GM06990 (cell line): ENCODE measurements at places on chromosomes 5 and 9.

DNA sequence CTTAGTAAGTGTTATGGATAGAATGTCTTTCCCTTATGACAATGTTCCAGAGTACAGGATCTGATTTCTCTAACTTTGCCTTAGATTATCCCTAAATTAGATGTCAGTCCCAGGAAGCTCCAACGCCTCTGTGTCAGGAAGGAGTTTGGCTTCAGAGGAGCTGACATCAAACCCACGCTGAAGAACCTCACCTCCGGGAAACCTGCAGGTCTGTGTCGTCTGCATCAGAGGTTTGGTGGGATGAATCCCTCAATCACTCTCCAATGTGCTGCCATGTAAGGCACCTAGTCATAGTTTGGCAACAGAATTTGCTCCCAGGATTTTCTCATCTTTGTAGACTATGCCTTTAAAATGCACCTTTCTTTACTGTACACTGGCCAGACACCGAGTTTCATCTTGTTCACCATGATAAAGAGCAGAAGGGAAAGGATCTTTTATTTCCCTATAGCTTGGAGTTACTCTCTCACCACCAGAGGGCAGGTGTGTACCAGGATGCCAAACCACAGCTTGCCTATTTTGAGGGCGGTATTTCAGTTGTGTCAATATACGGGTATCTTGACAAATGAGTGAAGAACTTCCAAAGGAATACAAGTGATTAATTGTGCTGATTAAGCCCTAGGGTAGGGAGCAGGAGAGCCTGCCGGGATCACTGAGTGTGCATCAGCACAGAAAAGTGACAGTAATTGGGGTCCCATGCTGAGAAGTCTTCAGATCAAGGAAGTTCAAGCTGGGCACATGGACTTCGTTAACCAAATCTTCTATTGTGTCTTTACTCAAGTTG is 23.4 kb downstream of the MINAR2 start:
- no peak for DNase-seq

- no peak for DNase-seq
These were observed 32.2 kb downstream of the DAB2IP start for GRCh38 chr9:121683652-121684051.

DNA sequence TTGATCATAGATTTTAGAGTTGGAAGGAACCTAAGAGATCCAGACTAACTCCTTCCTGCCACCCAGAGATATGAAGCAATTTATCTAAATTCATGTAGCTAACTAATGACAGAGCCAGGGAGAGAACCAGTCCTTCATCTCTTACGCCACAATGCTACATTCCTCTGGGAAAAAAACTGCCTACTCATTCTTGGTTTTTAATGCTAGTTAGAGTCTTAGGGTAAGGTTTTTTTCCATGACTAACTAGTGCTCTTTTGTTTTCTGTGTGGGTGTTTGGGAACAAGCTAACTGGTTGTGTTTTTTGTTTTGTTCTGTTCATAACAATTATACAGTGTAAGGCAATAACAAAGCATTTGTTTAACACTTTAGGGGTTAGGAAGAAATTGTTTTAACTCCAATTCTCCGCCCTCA is 52.4 kb downstream of the SLC44A1 start:
- DNase-seq, result no peak

- no peak for DNase-seq
These were observed 6.3 kb upstream of the TNFSF15 start for GRCh38 chr9:114811966-114812636.

DNA sequence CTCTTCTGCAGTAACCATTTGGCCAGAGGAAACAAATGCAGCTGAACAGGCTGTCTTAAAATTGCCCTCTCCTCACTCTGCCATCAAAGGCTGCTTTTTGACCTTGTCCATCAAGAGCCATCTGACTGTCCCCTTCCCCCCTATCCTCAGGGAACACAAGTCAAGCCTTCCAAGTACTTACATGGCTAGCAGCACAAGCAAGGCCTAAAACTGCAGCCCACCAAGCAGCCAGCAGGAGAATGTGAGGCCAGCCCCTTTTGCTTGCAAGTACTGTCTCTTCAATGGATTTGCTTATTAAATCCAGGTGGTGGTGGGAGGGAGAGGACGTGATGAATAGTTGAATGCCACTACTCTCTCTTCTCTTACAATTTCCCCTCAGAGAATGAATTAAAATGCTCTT is 83.5 kb downstream of the HTR1A start:
- no peak for DNase-seq

DNA sequence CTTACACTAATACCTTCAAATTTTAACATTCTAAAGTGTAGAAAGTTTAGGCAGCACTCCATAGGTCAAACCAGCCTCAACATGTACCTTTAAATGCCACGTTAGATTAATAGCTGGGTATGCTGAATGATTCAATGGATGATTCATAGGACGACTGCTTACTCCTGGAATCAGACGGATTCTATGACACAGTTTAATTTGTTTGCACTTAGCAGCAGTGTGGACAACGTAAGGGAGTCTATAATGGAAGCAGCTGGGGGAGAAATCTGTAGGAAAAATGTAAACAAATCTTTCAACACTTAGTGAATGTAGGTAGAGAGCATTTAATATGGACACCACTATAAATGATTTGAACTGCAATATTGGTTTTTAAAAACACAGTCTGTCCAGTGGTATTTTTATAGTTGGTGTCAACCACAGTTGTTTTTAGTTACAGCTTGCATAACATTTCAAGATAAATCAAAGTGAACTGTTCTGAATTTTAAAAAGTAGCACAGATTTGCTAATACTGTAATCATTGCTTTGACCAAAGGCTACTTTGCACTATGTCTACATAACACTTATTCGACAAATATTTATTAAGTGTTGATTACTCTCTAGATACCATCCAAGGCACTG is 701.5 kb upstream of the MEF2C start:
- DNase-seq, result no peak

DNA sequence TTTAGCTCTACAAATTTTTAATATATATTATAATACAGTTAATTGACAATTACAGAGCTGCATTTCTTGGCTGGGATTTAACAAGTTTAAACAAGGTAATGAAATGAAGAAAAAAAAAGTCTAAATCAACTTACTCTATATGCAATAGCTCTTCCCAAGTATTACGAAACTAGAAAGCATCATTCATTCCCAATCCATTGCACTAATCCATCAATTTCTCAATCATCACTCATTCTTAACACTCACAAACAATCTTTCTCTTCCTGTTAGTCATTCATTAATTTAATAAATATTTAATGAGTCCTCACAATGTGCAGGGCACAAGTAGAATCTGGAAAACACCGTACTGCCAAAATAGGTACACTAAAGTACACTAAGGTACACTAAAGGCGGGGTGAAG is 42.9 kb upstream of the APBA1 start:
- no peak for DNase-seq

DNA sequence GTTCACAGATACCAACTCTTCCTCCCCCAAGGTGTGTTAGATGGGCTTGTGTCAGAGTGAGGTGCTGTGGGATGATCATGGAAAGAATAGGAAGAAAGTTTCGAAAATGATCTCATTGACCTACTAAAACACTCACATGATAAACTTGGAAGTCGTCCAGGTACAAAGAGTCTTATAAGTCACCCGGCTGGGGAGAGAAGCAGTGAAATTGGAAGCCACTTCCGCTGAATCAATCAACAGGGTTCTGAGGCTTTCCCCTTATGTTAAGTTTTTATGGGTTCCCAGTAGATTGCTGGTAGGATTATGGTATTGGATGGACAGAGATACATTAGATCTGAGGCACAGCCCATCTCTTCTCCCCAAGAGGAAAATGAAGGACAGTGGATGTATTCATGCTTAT is 218.8 kb upstream of the MSX2 start:
- DNase-seq, result no peak

DNA sequence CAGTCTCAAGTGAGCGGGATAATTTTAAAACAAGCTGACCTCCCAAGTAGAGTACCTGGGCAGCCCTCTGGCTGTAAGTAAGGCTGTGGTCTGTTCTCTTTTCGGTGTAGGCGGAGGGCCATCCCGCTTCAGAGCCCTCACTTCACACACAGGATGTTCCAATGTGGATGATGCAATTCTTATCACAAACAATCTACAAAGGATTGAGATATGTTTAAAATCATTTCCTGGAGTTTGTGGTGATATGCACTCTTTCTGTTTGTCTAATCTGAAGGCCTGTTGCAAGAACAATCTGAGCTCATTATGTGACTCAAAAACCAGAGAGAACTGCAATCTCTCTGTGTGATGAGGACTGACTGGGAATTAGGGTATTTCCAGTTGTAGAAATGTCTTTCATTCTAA is 42.5 kb downstream of the ITGA2 start:
- no peak for DNase-seq

GRCh38 chr5:108867656-108868055 is 120.0 kb downstream of the FER start:
- no peak for DNase-seq

DNA sequence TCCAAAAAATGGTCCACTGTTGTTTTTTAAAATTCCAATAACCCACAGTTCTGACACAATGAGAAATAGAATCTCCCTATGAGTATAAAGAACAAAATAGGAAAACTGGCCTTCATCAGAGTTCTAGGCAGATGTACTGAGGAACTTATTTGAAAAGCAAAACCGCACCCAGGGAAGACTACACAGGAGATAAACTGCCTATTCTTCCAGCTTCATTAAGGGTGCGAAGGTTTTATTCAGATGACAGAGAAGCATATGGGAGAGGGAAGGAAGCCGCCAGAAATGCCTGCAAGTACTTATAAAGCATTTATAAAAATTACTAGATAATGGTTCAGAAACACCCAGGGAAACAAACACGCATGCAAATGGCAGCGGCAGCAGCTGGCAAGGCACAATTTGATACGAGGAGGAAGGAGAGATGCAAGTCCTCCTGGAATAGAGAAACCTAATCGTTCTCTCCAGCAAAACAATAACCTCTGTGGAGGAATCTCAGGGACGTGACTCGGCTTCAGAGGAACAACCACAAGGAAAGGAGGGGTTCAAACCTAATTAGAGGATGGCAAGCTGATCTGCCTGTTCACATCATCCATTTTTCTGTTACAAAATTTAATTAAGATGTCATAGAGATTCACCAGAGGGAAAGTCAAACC is 9.0 kb downstream of the TTLL11 start:
- DNase-seq, result no peak

DNA sequence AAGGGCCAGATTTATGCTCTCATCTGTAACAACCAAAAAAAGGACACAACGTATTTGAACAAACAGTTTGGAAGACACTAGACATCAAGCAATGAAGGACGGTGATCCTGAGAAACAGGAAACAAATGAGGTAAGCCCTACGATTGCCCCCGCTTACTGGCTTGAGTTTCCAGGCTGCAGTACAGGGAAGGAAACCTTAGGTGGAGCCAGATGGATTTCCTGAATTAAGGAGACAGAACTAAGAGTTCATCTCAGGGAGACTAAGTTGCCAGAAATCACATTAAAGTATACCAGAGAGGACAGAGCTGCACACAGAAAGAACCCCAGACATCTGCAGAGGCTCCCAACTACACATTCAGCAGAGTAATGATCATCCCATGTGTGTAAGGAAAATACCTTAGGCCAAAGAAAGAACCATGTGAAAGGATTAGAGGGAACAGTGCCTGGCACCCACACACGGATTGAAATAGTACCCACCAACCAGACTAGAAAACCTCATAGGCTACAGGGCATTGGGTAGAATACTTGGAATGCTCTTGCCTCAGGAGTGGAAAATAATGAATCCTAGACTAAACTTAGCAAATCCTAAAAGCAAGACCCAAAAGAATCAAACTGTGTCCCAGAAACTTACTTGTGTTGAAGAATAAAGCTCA is 99.3 kb upstream of the NIPBL start:
- no peak for DNase-seq

- no peak for DNase-seq
These were observed 237.5 kb downstream of the CHSY3 start for GRCh38 chr5:130141659-130142320.

- DNase-seq, result no peak
These were observed 22.1 kb downstream of the SARDH start for GRCh38 chr9:133715866-133716563.

GRCh38 chr5:162372256-162372655 is 304.7 kb downstream of the GABRG2 start:
- DNase-seq, result no peak

DNA sequence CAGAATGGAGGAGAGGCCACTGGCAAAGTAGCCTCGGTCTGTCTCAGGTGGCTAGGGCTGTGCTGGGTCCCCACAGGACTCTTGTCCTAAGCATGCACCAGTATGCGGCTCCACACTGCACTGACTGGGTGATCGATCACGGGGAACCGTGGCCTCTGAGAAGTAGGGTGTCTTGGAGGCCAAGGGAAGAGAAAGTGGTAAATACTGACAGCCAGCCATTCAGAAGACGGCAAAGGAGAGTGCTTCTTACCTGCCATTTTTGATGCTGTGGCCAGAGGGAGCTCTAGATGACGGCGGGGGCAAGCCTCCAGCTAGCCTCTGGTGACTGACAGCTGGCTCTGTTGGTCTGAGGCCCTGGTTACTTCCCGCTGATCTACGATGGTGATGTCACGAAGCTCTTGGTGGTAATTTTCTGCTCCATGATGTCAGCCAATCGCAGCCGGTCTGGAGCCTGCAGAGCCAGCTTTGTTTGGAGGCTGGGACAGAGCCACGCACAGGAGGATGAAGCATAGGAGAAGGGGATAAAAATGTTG is 40.4 kb upstream of the GADD45G start:
- DNase-seq, result peak; percentile 60

DNA sequence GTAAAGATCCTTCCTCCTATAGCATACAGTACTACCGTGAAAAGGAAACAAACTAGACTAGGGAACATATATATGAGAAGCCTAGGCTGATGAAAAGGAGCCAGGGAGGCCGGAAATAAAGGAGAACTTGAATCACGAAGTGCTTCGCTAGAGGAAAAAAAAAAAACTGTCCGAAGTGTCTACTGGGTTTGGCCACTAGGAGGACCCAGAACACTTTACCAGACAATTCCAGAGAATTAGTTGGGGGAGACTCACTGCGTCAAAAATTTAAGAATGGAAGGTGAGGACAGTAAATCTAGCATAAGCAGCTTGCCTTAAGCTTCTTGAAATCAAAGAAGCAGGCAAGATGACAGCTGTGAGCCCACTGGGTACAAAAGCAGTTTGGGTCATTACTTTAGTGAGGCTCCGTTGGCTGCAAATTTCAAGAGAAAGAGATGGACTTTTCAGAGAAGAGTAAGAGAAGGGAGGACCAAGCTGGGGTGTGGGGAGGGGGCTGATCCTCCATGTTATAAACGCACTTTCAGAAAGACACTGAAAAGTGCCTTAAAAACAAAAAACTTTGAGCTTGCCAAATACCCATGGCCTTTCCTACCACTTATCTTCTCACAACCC is 47.4 kb downstream of the P4HA2 start:
- DNase-seq, result no peak

- DNase-seq, result no peak
These were observed 8.6 kb downstream of the ZFP62 start for GRCh38 chr5:180852495-180852894.

DNA sequence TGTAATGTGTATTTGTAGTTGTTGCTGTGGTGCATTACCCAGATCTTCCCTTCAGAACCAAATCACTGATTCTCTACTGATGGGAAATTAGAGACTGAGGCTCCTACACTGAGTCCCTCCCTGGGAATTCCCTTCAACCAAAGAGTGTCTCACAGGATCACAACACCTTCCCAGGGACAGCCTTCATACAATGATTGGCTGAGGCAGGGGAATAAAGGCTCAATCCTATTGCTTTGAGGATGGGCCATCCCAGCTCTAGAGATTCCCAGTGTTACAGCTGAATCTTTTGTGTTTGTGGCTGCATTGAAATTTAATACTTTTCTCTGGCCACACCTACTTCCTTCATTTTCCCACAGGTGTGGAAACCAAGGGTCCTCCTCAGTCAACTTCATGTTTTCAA is 96.4 kb upstream of the ELL2 start:
- no peak for DNase-seq

GRCh38 chr9:134040781-134041648 is 15.7 kb downstream of the BRD3OS start:
- DNase-seq, result no peak
